ENCODE measurements at places on chromosomes 6 and 20.

- DNase-seq = no peak
These were observed 11.5 kb upstream of the KATNA1 start for GRCh38 chr6:149660028-149660427.

DNA sequence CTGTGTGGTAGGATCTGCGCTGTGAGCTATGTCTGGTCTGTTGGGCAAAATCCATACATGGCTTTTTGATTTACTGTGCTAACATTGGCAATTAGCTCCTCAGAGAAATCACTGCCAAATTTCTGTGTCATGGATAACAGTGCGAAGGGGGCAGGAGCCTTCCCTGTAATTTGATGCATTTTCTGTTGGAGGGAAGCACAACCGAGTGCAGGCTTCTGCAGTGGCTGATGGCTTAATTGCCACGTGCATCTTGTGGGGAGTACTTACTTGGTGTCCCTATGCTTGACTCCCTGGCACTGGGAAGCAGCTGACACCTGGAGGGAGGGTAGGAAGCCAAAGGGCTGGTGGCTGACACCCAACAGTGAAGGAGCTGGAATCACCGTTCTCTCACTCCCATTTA is 99.3 kb upstream of the PROKR2 start:
- no peak for DNase-seq

DNA sequence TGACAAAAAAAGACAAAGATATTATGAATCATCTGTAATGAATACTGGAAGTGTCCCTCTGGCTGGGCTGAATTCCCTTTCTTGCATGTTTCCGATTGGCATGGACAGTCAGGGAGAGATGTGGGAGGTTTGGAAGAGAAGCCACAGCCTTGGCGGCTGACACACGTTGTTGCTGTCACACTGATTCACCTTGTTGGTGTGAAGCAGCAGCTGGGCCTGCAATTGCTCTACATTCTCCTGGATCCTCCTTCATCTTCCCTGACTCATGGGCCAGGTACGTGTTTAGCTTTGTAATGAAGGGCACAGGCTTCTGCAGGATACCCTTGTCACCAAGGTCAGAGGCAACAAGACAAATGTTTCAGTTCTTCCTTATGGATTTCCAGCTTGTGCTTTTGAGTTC is 13.4 kb upstream of the SMIM8 start:
- no peak for DNase-seq

GRCh38 chr20:7327810-7328209 is 560.3 kb downstream of the BMP2 start:
- DNase-seq = no peak

DNA sequence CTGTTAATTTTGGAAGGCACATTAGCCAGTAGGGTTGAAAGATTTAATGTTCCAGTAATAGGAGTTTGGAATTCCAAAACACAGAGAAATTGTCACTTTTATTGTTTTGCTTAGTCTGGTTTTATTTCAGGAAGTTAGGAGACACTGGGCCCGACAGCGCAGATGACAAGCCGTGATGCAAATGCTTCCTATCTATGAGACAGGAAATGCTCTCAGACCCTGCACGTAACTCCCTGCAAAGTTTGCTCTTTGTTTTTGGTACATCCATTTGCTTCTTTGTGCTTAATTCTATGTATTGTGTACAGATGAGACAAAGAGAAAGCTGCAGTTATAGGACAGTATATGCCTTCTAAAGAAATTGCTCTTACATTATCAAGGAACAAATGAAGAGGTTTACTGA is 201.6 kb upstream of the SGK1 start:
- DNase-seq = no peak

GRCh38 chr6:29564875-29565274 is 5.3 kb upstream of the UBD start:
- no peak for DNase-seq

DNA sequence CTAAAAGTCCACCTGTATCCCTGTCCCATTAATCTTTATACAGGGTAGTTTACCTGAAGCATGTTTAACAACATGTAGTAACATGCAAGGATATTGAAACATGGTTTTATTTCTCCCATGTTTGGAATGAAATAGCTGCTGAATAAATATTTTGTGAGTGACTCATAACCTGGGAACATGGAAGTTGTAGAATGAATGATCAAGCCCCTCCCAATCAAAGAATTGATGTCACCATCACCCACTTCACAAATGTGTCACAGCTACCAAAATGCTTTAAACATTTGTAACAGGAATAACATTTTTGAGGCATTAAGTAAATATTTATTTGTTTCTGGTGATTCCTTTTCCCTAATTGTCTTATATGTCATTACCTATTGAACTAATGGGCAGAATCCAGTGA is 58.9 kb upstream of the TNFAIP3 start:
- DNase-seq = peak; percentile 93

Data from PC-9 (cell line).